ENCODE measurements at places on chromosomes 6 and 20.

DNA sequence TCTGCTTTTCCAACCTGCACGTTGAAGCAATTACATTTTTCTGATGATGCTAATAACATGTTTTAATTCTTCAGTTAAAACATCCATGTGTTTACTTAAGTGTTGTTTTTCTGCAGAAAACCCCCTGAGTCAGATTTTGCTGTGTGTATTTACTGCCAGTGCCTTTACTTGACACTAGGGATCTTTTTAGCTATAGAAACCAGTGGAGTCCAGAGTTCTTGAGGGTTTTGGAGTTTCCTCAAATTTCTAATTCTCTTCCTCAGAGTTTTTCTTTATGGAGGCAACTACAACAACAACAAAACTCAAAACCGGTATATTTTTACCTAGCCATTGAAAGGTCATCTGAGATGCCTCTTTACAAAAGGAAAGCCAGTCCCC lies 168.4 kb downstream of the JARID2 start:
- no peak for DNase-seq

DNA sequence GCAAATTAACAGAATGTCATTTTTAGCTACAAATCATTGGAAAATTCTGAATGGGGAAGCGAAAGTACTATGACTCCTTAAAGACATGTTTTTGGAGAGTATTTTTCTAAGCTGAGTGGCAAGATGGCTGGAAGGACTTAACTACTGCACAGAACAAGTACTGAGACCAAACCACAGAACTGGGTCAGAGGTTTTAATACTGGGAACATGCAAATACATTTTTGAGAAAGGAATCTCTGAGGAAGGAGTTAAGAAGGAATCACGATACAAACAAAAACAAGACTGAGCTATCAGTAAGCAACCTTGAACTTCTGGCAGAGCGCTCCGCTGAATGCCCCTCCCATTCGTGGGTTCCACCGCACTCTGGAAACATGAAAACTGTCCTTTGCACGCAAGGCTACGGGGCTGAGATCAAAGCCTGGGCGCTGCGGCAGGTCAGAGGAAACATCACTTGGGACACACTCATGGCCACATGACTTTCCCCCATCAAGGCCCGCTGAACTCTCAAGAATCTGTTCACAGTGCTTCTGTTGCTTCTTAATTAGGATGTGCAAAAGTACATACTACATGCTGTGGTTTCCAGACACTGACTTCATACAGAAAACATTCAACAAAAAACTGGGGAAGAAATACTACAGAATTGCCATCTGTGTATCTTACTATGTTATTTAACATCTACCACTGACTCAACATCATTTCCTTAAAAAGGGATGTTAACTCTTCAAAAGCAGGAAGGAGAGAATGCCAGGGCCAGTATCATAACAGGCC lies 27.8 kb downstream of the SLC23A2 start:
- DNase-seq = peak; percentile 7

DNA sequence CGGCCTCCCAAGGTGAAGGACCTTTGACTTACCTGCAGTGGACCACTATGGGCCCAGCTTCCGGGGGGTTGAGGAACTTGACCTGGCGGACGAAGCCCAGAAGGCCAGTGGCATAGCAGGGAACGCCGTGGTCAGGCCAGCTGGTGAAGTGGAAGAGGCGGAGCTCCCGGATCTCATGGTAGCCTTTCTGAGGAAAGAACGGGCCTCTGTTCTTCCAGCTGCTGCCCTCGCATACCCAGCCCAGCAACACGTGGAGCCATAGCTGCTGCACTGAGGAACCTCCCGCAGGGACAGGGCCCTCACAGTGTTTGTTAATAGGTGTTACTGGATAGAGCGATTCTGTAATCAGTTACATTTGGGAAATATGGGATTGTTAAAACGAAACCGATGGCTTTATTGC lies 492.1 kb upstream of the CHD6 start:
- DNase-seq = no peak

DNA sequence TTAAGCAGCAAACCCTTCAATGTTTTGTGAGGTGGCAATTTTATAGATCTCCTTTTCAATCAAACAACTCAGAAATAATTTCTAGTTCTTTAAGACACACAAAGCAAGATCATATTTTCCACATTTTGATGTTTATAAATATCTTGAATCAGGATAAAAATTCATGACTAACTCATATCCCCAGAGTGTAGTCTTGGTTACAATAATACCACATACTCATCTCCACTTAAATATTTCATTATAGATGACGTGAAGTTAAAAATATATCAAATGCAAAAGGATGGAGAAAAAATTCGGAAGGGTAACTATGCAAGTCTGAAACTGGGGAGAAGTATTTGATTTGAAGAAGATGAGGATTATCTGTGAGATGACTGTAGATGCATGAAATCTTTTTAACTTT lies 59.8 kb upstream of the HIVEP1 start:
- no peak for DNase-seq

DNA sequence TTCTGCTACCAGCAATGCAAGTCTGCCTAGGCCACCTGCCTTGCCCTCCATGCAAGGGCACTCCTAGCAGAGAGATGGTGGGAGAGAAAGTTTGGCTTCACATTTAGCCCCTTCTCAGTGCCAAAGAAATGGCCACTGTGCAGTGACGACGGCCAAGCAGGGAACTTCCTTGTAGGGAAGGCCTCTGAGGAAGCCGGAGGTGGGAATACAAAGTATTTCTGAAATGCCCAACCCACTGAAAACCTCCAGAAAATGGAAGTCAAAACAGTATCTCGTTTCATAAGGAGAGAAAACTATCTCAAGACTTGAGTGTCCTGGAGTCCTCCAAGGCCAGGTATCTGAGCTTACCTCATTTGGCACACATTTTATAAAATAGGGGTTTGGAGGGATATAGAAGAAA lies 42.7 kb downstream of the JAG1 start:
- DNase-seq = no peak

- no peak for DNase-seq
Measured at GRCh38 chr6:166520905-166521834, 65.3 kb downstream of the RAMACL start.

DNA sequence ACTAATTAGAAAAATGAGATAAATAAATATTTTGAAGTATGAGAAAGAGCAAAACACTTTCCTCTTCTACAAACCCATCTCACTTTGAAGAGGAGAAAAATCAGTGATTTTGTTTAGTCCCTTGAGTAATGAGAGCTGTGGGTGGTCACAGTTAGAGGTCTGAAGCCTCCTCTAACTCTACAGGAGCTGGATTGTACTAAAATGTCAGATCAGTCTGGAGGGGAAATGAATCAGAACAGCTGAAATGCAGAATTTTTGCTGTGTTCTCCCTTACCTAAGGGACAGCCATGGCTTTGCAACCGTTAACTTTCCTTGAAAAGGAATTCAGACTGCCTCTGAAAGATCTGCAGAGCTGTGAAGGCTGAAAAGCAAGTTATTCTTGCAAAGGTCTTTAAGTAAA lies 11.4 kb upstream of the RFPL4B start:
- DNase-seq = no peak

DNA sequence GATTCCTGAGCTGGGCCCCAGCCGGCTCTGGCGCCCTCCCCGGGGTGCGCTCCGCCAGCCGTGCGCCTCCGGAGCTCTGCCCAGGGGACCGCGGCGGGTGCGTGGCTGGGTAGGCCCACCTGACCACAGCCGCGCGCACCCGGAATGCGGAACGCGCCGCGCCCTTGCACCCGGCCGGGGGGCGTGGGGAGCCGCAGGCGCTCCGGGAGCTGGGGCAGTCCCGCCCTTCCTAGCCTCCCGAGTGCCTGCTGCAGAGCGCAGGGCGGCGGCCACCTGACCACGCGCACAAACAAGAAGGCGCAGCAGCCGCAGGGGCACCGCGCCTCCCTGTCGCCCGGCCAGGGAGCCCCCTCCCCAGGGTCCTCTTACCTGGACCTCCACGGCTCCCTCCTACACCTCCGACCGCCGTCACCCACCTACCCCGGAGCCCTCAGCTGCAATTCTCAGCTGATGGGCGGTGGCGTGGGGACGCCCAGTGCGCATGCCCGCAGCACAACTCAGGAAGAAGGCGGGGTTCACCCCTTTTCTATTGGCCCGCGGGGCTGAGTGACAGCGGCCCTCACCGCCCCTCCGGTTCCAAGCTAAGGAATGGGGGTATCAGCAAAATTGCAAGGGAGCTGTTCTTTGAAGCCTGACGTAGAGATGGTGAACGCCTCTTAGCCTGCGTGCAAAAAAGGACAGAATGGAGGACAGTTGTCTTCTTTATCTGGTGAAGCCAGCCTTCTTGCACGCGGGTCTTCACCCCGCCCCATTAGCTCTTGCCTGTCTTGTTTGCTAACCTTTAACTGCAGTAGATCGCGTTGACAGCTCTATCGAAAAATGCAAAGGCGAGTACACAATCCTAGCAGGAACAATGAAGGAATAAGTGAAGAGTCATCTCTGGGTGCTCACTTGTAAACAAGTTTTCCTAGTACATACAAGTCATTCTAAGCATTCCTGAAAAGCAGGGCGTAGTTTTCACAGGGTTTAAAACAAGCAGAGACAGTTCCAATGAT lies at the start of gene STX7:
TSS of gene STX7 (minus strand) at position 479 of the 995 bp plus-strand sequence. CDS start 9,586 bp downstream, outside the sequence.
- DNase-seq = peak; percentile 75

- DNase-seq = no peak
Measured at GRCh38 chr20:32457479-32457986, 99.4 kb downstream of the ASXL1 start.

DNA sequence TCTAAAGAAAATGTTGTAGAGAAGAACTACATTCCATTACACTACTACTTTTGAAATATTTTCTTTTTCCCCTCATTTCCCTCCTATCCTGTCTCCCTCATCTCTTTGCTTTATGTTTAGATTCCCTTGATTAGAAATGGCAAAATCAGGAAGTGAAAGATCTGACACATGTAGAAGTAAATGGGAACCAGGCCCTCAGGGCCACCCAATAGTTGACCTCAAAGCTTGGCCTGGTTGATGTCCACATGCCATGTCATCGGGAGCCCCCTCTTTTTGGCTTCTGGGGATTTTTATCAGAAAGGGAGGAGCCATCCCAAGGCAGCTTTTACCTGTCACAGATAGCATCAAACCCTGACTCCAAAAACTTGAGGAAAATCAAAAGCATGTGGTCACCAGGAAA lies 168.3 kb upstream of the ECI2 start:
- DNase-seq = no peak

DNA sequence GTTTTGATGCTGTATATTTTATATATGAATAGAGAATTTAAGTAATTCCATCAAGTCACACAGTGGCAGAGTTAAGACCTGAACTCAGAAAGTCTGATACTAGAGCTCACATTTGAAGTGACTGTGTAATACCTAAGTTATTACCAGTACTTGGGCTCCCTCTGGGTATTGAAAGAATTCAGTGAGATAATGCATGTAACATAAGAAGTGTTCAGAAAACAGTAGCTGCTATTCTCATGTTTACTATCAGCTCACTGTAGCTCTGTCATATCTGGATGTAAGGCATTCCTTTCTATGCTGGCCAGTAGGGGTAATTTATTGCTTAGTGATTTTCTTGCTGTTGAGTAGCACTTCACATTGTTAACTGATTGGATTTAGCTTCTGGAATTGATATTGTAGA lies 44.6 kb downstream of the NKX2-4 start:
- DNase-seq = no peak

DNA sequence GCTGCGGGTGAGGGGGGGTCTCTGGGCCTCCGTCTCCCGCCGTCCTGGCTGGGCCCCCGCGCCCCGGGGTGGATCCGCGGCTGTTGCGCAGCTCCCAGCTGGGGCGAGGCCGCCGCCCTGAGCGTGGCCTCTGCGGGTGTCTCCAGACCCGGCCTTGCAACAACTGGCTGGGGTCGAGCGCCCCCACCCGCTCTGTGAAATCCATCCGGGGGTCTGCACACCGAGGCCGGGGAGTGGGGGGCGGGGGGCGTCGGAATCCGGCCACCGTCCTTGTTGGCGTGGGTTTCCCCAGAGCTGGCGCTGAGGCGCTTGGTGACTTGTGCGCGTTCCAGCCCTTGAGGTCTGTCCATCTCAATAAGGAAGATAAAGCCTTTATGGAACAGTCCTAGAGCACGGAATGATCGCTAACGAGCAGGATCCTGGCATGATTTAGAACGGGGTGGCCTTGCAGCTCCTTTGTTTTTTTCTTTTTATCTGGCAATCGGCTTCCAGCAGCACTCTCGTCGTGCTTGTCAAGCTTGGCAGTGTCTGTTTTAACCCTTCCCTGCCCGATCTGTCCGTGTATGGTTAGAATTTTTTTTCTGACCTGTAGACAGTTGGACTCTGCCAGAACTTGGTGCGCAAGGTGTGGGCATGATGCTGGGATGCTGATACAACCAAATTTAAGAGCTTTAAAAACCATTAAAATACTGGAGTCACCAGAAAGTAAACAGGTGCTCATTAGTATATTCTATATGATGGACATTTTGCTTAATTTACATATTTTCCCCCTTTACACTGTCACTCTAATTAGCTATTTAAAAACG lies 675 bp downstream of the DSTN start:
- no peak for DNase-seq

GRCh38 chr6:154367336-154367735 lies 10.7 kb upstream of the IPCEF1 start:
- no peak for DNase-seq

GRCh38 chr20:35939264-35939663 lies 15.0 kb downstream of the SCAND1 start:
- DNase-seq = no peak

DNA sequence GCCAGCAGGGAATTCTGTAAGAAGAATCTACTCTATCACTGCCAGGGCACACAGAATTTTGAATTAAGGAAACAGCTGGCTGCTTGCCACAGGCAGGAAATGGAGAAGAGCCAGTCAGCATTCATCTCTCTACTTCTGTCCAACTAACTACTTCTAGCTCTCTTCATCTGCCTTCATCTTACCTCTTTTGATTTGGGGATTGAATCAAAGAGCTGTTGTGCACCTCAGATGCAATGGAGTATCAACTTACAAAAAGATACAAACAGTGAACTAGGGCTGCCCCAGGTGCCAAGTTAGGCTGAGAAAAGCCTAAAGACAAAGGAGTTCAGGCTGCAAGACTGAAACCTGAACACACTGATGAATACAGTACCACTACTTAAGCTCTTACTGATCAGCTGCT lies 82.0 kb downstream of the PTPRK start:
- DNase-seq = no peak

DNA sequence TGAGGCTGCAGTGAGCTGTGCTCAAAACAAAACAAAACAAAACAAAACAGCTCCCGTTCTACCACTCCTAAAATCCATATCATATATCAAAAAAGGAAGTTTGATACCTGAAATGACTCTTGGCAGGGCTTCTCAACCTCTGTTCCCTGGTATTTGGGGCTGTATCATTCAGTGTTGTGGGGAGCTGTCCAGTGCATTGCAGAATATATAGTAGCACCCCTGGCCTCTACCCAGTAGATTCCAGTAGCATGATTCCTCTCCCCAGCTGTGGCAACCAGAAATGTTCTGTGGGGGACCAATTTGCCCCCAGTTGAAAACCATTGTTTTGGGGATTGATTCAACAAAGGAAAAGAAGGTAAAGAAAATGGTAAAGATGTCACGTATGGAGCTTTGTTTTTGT lies 238.9 kb downstream of the PRL start:
- DNase-seq = no peak
